ENCODE measurements at places on chromosomes 4 and X.

GRCh38 chrX:106802388-106803275 is at the start of gene TBC1D8B:
Gene TBC1D8B (plus strand): TSS chrX:106802673. CDS start chrX:106802854, 181 bp downstream.
- no peak for DNase-seq

DNA sequence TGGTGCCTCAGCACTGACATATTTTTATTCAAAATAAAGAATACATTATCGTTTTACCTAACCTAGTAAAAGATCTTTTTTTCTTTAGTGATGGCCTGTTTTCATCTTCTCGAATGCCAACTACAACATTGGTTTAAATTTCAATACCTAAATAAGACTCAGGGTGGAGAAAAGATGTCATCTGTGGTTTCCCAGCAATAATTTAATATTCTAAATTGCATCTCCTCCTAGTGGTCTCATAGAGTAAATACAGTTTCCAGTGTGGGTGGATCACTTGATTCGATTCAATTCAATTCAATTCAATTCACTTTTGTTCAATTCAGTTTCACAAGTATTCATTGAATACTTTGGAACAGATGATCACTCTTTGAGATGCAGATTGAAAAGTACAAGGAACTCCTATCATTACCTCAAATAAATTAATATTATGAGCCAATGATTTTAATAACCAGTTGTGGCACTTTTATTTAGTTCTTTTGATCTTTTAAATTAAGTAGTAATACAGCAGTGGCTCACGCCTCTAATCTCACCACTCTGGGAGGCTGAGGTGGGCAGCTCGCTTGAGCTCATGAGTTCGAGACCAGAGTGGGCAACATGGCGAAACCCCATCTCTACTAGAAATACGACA is 427.2 kb downstream of the FAT4 start:
- DNase-seq, result no peak

GRCh38 chr4:8191136-8191747 is 7.8 kb upstream of the SH3TC1 start:
- no peak for DNase-seq

DNA sequence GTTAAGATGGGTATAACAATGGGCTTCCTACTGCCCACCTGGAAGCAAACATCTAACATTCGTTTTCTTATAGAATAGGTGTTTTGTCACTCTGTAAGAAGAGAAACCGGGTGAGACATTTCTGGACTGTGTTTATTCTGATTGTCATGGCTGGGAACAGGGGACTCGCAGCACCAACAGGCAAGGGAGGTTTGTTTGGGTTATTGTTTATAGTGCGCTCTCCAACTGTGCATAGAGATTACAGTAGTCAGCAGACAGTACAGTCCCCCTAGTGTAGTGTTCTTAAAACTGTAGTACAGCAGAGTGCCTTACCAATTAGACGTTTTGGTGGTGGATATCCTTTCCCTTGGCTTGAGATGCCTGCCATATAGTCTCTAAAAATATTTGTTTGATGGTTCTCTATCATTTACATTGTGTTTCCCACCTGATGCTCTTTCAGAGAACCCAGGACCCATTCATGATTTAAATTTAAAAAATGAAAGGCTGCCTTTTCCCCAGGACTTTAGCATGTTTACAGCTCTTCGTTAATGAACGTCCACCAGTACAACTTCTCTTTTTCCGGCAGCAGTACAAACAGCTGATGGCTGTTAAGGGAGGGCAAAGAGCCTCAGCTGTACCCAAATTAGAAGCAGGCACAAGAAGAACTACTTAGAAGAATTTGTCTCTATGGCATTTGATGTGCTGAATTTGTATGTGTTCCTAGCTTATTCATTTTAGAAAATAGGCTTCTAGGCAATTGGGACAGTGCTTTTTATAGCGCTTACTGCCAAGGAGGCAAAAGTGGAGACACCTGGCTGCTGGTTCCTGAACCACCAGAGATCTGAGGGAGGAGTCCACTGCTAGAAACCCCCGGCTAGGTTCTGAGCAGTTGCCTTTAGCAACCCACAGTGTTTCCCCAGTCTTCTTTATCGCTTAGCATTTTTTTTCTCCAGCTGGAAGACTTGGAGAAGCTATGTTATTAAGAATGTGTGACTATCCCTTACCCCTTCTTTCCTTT is 1.0 kb upstream of the RNF150 start:
- DNase-seq, result no peak

GRCh38 chr4:105236202-105236915 is 89.7 kb downstream of the TET2 start:
- no peak for DNase-seq

- DNase-seq, result no peak
Observed at GRCh38 chrX:9356846-9357245, 108.0 kb upstream of the TBL1X start.

DNA sequence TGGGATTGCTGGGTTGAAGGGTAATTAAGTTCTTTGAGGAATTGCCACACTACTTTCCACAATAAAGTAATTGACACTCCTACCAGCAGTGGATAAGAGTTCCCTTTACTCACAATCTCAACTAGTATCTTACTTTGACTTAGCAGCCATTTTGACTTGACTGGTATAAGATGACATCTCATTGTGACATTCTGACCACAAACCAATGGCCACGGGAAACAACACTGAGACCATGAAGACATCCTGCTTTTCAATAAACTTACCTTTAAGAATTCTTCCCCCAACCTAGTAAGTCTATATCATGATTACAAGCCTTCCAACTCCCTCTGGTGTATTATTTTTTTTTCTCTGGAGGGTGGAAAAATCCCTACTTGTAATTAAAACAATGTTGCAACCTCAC is 66.9 kb upstream of the WDR1 start:
- no peak for DNase-seq

DNA sequence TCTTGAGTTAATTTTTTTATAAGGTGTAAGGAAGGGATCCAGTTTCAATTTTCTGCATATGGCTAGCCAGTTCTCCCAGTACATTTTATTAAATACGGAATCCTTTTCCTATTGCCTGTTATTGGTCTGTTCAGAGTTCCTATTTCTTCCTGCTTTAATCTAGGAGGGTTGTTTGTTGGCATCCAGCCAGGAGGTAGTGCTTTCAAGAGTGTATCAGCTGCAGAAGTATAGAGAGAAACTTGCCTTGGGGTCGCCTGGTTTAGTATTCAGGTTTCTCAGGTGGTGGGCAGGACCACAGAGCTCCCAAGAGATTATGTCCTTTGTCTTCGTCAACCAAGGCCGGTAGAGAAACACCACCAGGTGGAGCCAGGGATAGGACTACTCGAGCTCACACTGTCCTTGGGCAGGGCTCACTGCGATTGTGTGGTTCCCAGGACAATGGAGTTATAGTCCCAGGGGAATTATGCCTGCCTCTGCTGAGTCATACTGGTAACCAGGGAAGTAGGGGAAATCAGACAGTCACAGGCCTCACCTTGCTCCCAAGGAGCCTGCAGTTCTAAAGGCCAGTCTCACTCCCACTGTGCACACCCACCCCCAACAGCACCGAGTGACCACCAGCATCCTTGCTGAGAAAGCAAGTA is 168.1 kb downstream of the VSIG4 start:
- no peak for DNase-seq

GRCh38 chr4:15117270-15117946 is 115.1 kb downstream of the CPEB2 start:
- no peak for DNase-seq

- no peak for DNase-seq
Observed at GRCh38 chr4:92060333-92060732, 243.4 kb upstream of the GRID2 start.

- no peak for DNase-seq
Observed at GRCh38 chr4:151323667-151324066, 1.7 kb downstream of the SH3D19 start.

- no peak for DNase-seq
Observed at GRCh38 chr4:91256043-91256442, 1047.7 kb upstream of the GRID2 start.

- no peak for DNase-seq
Observed at GRCh38 chrX:25275159-25275558, 259.4 kb upstream of the ARX start.

DNA sequence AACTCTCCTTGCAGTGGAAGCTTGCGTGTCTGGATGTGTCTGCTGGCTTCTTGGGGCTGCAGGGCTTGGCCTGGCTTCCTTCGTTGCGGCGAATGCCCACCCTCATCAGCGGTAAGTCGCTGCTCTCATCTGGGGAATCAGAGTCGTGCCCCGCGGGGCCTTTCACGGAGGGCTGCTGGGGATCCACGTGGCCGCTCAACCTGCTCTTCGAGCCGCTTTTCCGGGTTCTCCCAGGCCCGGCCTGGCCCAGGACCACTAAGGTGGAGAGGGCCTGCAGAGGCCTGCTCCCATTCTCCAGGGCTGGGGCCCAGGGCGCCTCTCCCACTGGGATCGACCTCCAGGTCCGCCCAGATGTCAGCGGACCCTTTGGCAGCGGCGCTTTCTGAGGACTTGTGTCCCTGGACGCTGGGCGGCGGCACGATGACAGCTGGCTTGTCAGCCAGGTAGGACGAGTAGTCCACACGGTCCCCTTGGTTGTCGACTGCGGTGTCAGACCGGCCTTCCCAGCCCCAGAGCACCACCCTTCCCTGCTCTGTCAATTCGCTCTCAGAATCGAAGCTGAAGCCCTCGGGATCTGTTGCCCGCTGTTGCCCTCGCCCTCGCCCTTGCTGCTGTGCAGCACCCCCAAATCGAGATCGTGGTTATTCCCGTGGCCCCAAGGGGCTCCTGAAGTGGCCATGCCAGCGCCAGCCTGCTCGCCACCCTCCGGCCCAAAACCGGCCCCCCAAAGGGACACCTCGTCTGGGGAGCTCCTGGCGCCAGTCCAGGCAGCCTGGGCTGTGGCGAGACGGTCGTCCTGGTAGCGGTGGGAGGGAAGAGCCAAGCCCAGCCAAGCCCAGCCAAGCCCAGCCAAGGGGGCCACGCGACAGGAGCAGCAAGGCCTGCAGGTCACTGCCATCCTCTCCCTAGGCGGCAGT is 37.8 kb upstream of the NHSL2 start:
- DNase-seq, result no peak

DNA sequence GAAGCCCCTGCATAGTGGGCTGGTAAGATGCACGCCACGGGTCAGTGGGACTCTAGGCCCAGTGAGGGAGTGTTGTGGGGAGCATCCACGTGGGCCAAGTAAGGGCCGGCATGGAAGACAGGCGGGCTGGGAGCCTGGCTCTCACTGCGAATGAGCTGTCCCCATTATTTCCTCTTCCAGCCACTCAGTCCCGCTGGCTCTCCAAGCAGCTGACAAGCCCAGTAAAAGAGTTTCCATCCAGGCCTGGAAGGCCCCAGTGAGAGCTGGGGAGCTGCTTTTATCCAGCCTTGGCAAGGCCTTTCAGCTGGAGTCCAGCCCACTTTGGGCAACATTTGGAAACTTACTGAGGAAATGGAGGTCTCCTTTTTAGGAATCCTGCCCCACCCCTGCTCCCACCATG is 24.9 kb downstream of the APLN start:
- DNase-seq, result no peak

DNA sequence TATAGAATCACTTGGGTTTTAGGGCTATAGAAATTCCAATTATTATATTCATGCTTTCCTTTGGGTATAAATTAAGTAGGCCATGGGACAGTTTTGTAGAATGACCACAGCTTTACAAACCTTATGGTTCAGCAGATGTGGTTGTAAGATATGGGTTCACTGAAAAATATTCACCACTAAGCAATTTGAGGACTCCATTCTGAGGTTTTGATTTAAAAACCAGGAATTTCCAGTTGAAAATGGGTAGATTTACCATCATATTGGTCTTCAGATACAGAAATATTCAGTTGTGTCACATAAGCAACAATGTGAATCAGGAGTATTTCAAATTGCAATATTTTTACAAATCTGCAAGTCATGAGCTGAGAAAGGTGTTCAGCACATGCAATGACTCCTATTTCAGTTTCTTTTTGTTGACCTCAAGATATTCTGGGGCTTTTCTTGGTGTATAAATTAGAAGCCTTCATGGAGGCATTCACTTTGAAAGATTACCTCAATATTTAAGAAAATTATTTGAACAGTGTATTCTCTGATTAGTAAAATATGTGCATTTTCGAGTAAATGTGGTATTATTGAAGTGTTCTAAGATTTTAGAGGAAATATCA is 218.4 kb upstream of the HCCS start:
- DNase-seq, result no peak

DNA sequence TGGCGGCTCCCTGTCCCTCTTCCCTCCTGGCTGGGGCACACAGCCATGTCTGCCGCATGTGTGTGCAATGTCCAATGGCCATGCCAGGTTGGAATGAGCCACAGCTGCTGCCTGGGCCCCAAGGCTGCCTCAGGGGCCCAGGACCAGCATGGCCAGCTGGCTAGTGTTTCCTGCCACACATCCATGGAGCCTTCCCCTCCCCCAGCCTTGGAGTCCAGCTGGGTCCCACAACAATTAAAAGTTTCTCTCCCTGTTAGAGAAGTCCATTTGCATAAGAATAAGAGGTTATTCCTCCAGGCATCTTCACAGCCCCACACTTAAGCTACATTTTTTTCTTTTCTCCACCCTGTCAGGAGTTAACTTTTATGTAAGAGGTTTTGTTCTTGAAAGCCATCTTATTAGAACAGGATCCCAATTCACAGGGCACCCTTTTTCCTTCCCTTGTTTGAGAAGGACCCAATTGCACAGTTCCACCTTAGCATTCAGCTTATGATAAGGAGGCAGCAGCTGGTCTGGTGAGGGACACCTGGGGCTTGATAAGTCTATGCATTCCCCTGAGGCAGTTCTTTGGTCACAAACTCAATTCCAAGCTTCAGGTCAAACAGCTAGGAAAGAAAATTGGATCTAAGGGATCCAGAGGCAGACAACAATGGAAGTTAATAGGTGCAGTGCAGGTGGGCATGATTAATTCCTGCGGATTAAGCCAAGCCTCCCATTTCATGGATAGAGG is 963.3 kb upstream of the GRIA3 start:
- DNase-seq, result no peak

DNA sequence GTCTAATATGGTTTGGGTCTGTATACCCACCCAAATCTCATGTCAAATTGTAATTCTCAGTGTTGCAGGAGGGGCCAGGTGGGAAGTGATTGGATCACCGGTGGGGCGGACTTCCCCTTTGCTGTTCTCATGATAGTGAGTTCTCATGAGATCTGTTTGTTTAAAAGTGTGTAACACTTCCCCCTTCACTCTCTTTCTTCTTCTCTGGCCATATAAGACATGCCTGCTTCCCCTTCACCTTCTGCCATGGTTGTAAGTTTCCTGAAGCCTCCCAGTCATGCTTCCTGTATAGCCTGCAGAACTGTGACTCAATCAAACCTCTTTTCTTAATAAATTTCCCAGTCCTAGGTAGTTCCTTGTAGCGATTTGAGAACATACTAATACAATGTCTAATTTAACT is 19.7 kb upstream of the SCRG1 start:
- no peak for DNase-seq
